Activated CD8-positive, alpha-beta memory T cell treated with anti-CD3 and anti-CD28 coated beads, Interleukin-2, amount 10 ng/mL, durations not matched to agents 7 days and 5 days (primary cell): ENCODE measurements at places on chromosomes 2 and 18. TPM values are rescaled to one million over a fixed set of nuclear protein-coding genes. Genes with fewer than 3 reads are reported as not detected.

PAIP2B gene
- total RNA-seq: 1.5 TPM

OTOS gene
- not detected for total RNA-seq

CPLX4 gene
- not detected for total RNA-seq

ADAM17 gene
- total RNA-seq: 25.5 TPM

ATP6V1B1 gene
- total RNA-seq: not detected

RIT2 gene
- total RNA-seq: not detected

EFR3B gene
- 0.61 TPM for total RNA-seq

UPP2 gene
- total RNA-seq: not detected

ALK gene
- total RNA-seq: not detected

EVX2 gene
- total RNA-seq: not detected

SPR gene
- total RNA-seq: 3.1 TPM

- DNase-seq: peak; percentile 64
Measured at GRCh38 chr2:118881490-118882129, 34.2 kb upstream of the EN1 start.

GRCh38 chr18:49052891-49053644 is 102.3 kb upstream of the SMAD7 start:
- peak; percentile 83 for DNase-seq

GRCh38 chr2:139360654-139361053 is 580.5 kb upstream of the NXPH2 start:
- DNase-seq: no peak

- DNase-seq: no peak
Measured at GRCh38 chr2:33365264-33365970, 111.0 kb upstream of the RASGRP3 start.

- DNase-seq: no peak
Measured at GRCh38 chr2:41698678-41699422, 349.0 kb upstream of the PKDCC start.

GRCh38 chr18:5874336-5874735 is 21.0 kb downstream of the TMEM200C start:
- DNase-seq: no peak

- no peak for DNase-seq
Measured at GRCh38 chr2:234203135-234203984, 152.9 kb downstream of the SPP2 start.

DNA sequence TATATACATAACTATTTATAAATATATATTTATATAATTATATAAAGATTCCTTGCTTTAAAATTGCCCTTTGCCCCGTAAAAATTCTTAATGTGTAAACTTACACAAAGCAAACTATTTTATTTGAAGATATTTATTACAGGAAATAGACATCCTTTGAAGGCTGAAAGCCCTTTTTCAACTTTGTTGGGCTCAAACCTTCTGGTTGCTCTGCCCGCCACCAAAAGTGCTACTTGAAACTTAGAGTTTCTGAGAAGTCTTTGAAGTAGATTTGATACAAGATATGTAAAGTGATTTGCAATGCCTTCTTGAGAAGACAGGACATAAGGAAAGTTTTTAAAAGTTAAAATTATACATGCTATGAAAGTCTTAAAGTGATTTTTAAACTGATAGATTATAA is 36.6 kb upstream of the METAP1D start:
- no peak for DNase-seq

DNA sequence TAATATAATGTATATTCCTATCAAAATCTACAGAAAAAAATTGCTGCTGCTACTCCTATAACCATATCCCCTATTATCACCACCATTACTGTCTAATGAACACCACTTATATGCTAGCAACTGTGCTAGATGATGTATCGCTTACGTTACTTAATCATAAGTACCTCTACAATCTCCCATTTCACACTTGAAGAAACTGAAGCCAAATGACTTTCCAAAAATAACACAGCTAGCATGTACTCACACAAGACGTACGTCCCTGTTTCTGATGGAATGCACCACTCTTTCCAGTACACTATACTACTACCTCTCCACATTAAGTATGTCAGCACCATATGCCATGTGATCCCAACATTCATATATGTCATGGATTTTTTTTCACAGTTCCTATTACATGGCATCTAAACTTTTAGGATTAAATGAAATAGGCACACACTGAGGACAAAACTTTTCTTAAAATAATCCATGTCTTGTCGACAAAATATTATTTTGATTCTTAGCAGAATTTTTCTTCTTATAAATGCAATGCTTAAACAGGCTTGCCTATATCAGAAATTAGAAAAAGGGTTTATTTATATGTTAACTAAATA is 112.8 kb downstream of the NBAS start:
- DNase-seq: no peak

DNA sequence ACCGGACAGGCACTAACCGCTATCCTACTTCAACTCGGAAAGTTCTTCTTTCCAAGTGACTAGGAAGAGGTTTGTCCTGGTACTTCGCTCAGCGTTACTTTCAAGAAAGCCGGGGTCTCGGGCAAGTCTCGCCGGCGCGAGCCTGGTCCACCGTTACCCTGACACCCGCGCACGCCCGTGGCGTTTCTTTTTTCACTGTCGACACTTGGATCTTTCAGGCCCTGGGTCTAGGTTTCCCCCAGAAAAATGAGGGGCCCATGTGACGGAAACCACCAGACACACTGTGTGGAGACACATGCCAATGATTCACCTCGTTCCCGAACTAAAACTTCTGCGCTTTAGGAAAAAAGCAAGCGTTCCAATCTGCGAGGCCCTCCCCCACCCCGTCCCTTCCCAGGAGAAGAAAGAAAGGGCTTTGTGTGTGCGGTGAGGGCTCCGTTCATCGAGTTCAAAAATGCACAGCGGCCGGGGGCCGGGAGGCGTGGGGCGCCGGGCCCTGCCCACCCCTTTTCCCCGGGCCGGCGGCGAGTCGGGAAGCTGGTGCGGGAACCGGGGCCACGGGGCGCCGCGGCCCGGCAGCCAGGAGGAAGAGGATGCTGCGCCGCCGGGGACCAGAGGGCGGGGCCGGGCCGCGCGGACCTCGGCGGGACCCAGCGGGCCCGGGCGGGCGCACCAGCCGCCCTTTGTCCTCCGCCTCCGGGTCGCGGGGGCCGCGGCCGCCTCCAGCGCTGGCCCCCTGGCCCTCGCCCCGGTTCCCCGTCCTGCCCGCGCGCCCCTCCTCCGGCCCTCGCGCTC is 2.6 kb downstream of the ZNF521 start:
- DNase-seq: no peak

GRCh38 chr18:74945774-74946545 is 263.0 kb downstream of the PTGR3 start:
- DNase-seq: no peak

GRCh38 chr2:229586012-229586411 is 128.3 kb downstream of the DNER start:
- DNase-seq: no peak

DNA sequence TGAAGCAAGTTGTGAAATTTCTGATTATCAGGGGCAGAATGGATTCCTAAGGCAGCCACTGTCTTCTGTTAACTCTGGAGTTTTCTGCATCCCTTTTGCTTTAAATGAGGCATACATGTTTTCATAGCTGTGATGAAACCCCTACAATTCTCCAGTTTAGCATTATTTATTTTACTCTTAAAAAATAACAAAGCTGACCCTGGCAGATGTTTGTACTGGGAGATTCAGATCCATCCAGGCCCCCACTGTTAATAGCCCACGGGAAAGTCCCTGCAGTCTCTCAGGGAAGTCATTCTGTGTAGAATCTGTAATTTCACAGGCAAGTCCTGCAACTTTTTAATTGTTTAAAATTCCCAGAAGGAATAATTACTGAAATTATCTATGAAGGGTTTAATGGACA is 353 bp upstream of the SULT1C4 start:
- no peak for DNase-seq

DNA sequence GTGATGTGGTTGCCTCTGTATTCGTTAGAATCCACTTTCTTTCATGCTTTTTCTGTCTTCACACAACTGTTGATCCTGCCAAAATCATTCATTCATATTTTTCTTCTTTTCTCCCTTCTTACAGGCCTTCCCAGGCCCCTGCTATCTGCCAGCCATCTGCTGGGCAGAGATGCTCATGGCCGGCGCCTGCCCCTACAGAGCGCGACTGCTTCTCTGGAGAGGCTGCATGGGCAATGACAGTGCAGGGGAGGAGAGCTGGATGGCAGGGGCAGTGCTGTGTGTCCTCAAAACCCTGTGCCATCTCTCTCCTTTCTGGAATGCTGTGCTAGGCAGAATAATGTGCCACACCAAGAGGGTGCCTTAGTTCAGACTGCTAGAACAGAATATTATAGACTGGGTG is 125.2 kb downstream of the INHBB start:
- no peak for DNase-seq

DNA sequence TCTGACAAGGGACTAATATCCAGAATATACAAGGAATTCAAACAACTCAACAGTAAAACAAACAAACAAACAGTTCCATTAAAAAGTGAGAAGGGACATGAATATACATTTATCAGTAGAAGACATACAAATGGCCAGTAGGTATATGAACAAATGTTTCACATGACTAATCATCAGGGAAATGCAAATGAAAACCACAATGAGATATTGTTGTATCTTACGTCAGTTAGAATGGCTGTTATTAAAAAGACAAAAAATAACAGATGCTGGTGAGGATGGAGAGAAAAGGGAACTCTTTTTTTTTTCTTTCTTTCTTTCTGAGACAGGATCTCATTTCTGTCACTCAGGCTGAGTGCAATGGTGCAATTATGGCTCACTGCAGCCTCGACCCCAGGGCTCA is 175.5 kb downstream of the CAMKMT start:
- DNase-seq: no peak

DNA sequence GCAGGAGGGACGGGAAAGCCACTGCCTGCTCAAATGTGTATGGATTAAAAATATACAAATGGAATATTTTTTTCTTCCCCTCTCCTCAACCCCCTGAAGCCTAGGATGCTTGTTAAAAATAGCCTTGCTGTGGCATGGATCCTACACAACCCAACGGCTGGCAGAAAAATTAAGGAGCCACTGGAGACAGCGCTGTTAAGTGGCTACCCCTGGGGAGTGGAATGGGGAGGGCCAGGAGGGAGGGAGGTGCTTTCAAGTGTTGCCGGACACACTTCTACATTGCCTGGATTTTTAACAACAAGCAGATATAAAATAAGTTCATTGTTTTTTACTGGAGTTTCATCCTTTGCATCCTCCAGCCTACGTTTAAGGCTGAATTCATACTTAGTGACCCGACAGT is 66.6 kb downstream of the ZBTB7C start:
- no peak for DNase-seq

DNA sequence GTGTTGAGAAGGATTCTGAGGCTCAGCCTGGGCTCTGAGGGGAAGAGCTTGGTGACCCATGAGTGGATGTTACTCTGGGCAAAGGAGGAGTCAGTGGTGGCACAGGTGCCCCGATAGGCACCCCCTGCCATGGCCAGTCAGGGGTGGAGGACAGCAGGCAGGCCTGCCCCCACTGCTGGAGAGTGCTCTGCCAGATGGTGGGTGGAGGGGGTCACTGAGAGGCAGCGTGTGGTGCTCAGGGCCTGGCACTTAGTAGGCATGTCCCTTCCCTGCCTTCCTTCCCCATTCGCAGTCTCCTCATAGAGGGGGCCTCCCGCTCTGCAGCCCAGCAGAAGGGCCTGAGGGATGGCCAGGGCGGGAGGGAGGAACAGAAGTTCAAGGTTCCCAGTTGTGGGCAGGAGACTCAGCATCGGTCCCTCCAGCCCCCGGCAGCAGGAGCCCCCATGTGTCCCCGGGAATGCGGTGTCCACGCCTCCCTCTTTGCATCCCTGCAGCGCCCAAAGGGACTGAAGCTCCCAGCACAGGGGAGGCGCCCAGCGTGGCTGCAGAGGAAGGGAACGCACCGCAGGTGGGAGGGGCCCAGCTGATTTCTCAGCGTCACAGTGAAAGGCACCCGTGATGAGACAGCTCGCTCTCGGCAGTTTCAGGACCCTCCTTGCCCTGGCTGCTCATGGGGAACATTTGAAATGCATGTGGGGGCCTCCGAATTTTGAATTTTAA is 5.7 kb upstream of the SNED1 start:
- no peak for DNase-seq

DNA sequence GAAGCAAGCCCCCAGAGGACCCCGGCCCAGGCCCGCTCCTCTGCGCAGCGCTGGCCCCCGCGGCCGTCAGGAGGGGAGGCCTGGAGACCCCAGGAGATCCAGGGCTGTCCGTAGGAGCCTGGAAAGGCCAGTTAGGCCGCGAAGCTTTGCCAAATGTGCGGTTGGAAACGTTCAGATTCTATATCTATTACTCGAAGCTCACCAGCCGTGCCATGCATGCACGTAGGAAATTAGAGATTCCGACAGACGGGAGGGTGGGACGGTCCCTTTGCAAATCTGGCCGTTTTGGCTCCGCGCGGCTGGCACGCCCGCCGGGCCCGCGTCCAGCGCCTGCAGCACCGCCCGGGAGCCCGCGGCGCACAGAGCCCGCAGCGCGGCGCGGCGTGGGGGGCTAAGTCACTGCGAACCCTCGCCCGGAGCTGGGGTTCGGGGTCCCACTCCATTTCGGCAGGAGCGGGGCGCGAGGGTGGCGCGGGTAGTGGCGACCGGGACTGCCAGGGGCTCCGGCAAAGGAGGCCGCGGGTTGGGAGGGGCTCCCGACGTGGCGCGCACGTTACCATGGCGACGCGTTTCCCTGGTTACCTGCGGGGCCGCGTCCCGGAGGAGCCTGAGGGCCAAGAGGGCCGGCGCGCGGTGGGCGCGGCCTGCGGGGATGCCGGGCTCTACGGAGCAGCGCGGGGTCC is 488.6 kb upstream of the SMIM21 start:
- no peak for DNase-seq

DNA sequence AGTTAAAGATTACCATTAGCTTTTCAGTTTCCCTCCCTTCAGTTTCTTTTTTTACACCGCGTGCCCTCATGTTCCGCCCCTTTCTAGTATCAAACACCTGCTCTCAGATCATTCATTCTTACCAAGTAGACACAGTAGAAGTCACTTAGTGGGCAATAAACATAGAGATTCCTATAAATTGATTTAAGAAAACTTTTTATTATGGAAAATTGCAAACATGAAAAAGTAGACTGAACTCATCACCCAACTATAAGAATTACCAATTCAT is 21.2 kb upstream of the CNRIP1 start:
- DNase-seq: no peak

DNA sequence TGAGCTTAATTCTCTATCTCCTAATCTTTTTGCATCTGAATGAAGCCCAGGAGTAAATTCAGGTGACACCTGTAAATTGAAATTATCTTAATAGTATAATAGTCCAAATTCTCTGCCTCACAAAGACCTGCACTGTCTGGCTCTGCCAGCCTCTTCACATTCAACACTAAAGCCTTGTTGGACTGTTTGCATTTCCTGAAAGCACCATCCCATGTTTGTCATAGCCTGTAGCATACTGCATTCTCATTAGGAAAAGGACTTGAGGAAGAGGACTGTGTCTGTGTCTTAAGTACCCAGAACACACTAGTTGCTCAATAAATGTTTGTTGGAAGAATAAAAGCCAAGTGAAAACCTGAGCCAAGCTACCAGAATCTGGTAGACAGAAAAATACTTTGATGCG is 42.9 kb upstream of the GRHL1 start:
- DNase-seq: no peak

- no peak for DNase-seq
Measured at GRCh38 chr2:60873381-60873780, 8.0 kb upstream of the REL start.

DNA sequence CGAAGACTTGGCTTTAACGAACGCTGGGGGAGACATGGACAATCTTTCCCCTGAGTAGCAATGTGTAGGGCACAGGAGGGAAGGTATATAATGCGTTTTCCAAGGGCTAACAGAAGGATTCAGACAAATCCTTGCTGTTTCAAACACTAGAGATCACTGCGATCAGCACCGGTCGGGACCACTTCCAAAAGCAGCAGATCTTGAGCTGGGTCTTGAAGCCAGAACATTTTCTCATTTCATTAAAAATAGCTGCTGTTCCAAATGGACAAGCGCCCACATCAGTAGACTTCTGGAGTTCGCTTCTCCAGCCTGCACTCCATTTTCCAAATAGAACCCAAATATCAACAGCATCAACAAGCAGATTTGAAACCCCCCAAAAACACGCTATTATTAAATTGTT is 65.1 kb upstream of the MAPRE2 start:
- no peak for DNase-seq
